ENCODE measurements at places on chromosomes 4 and X. TPM values are rescaled to one million over a fixed set of nuclear protein-coding genes. Genes with fewer than 3 reads are reported as not detected.

- no peak overlapping the region for H3K4me3 ChIP-seq
- H3K36me3 ChIP-seq, result no peaks in the 10 kb centered on the region
- H3K4me1 ChIP-seq, result no peaks in the 10 kb centered on the region
- DNase-seq, result no peak
- H3K27ac ChIP-seq, result no peak overlapping the region
- no peaks in the 10 kb centered on the region for H3K27me3 ChIP-seq
Measured at GRCh38 chr4:124414276-124415040, 298.1 kb downstream of the ANKRD50 start.

The SLC9A7 gene
- 30.0 TPM for total RNA-seq

GRCh38 chr4:73406548-73406875 is 2.4 kb downstream of the ALB start:
- H3K36me3 ChIP-seq, result no peaks in the 10 kb centered on the region
- DNase-seq, result no peak
- no peaks in the 10 kb centered on the region for H3K4me1 ChIP-seq
- H3K4me3 ChIP-seq, result no peak overlapping the region
- H3K27ac ChIP-seq, result no peak overlapping the region

DNA sequence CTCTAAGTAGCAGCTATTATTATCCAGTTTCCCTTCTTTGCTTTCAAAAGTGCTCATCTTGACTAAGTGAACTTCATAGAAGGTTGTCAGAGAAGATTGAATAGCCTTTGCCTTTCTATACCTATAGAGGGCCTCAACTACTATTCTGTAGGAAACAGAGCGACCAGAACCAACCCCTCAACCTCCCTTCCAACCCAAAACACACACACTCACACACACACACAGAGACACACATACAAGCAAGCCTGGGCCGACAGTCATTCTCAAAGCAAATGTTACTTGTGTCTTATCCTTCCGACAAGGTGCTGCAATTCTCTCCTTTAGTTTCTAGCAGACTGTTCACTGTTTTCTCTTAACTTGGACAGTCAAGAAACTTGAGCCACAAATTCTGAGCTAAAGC is 201.6 kb downstream of the DCTD start:
- DNase-seq, result no peak
- H3K27ac ChIP-seq, result no peak overlapping the region
- no peaks in the 10 kb centered on the region for H3K36me3 ChIP-seq
- no peaks in the 10 kb centered on the region for H3K27me3 ChIP-seq
- H3K4me3 ChIP-seq, result no peak overlapping the region
- no peaks in the 10 kb centered on the region for H3K4me1 ChIP-seq

GRCh38 chr4:78562687-78563086 is 11.1 kb downstream of the ANXA3 start:
- peak overlapping the region; percentile 65 for H3K27ac ChIP-seq
- H3K27me3 ChIP-seq, result no peaks in the 10 kb centered on the region
- no peak overlapping the region for H3K4me3 ChIP-seq
- no peak for DNase-seq
- H3K36me3 ChIP-seq, result no peaks in the 10 kb centered on the region

- no peak for DNase-seq
- no peak overlapping the region for H3K4me3 ChIP-seq
- no peaks in the 10 kb centered on the region for H3K4me1 ChIP-seq
- no peaks in the 10 kb centered on the region for H3K27me3 ChIP-seq
Measured at GRCh38 chrX:10233173-10233572, 76.4 kb downstream of the CLCN4 start.

The BCLAF3 gene
- 10.8 TPM for total RNA-seq

DNA sequence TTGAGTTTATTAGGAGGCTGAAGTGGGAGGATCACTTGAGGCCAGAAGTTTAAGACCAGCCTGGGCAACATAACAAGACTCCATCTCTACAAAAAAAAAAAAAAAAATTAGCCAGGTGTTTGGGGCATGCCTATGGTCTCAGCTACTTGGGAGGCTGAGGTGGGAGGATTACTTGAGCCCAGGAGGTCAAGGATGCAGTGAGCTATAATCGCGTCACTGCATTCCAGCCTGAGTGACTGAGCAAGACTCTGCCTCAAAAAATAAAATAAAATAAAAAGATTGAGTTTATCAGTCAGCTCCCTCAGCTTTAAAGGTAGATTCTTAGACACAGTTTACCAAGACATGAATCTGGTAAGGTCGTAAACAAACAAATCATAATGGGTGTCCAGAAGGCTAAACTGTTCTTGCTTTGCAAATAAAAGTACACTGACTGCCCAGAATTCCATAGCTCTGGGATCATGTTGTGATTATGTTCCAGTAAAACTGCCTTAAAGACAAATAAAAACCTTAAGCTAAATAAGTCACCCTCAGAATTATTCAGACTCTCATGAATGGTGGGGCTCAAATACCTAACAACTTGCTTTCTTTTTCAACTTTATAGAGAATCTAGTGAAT is 18.7 kb downstream of the APOO start:
- no peak overlapping the region for H3K4me3 ChIP-seq
- no peaks in the 10 kb centered on the region for H3K36me3 ChIP-seq
- DNase-seq, result no peak
- no peaks in the 10 kb centered on the region for H3K27me3 ChIP-seq
- peaks cover 7% of the 10 kb centered on the region for H3K4me1 ChIP-seq
